ENCODE measurements at places on chromosomes 7 and 10.

DNA sequence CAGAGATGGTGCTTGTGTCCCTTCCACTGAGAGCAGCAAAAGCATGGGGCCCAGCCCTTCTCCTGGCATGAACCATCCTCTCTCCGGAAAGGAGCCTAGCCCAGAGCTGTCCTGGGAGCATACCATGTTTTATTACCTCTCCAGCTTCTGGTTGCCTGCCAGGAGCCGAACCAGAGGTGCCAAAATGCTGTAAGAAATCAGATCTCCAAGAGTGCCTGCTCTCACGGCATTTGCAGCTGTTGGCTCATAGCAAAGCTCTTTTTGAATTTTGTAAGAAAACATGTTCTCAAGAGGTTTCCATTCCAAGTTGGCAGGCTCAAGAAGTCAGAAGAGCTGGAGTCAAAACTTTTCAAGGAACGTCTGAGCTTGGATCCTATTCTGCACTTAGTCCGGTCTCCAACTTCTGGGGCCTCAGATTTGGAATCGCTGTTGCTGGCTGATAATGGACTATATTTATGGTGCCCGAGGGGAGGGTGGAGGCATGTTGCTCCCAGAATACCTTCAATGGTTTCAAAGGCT, 211.7 kb upstream of the MKI67 start:
- no peak for DNase-seq

GRCh38 chr7:37018954-37019353, 294.7 kb upstream of the AOAH start:
- DNase-seq, result no peak

DNA sequence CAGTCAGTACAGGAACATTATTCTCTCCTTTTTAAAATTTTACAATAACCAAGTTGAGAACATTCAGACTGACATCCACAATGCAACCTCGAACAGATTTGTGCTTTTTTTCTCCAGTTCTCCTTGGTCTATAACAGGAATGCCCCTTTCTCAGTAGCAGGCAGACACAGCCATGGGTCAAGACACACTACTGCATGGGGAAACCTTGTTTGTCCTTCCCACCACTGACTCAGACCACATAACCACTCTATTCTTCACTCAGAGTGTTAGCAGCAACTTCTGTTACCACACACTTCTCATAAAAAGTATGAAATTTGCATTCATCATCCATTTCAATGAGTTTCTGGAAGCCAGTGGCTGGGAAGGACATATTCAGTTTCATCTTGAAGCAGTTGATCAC, 421.7 kb downstream of the ADRA2A start:
- DNase-seq, result no peak

DNA sequence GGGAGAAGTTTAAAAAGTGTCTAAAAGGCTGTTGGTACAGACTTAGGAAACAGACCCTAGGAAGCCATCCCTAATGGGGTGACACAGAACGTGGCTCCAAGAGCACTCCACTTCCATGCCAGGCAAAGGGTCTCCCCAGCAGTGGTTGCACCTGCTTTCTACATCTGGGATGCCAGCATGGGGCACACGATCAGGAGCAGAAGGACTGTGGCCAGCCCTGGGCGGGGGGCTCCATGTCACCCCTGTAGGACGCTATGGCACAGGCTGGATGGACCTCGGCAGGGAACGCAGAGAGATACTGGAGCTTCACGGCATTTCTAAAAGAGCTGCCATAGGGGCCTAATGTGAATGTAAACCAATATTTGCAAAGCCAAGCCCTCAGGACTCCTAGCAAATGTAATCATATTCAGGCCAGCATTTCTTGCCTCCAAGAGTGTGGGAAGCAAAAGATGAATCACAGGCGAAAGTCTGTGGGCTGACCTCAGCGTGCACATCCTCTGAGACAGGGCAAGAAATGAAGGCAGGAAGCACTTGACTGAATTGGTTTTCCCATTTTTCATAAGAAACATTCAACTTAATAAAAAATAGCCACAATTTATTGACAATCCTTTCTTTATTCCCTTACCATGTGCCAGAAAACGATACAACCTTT, 93.9 kb downstream of the ATXN7L1 start:
- no peak for DNase-seq

- no peak for DNase-seq
These were observed 282.7 kb upstream of the SEMA3D start for GRCh38 chr7:85469446-85470010.

GRCh38 chr7:22447762-22448161, 52.2 kb downstream of the STEAP1B start:
- DNase-seq, result no peak

DNA sequence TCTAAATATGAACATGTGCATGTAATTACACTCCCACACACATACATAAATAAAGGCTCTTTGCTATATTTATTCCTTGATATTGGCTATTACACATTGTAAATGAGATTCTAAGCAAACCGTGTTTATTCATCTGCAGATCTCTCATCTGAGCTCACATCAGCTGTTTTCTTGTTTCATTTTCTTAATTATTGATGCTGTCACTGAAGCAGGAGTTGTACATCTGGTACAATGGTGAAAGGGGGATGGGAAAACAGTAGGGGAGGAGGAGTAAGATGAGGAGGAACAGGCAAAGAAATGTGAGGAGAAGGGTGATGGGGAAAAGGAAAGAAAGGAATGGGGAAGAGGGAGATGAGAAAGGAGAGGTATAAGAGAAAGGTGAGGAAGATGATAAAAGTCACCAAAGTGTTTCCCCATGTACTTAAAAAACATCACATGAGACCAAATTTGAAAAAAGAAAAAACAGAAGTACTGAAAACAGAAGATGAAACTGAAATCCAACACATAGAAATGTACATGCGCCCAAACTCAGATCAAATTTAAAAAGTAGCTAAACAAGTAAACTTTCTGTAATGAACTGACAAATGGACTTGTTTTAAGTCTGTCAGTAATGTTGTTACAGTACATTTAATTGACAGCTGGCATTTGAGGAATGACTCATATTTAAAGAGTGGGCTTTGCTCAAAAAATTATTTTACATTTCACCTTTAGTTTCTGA, 472.2 kb downstream of the ARL4A start:
- DNase-seq, result no peak

GRCh38 chr7:132135746-132136385, 440.4 kb downstream of the PLXNA4 start:
- no peak for DNase-seq

DNA sequence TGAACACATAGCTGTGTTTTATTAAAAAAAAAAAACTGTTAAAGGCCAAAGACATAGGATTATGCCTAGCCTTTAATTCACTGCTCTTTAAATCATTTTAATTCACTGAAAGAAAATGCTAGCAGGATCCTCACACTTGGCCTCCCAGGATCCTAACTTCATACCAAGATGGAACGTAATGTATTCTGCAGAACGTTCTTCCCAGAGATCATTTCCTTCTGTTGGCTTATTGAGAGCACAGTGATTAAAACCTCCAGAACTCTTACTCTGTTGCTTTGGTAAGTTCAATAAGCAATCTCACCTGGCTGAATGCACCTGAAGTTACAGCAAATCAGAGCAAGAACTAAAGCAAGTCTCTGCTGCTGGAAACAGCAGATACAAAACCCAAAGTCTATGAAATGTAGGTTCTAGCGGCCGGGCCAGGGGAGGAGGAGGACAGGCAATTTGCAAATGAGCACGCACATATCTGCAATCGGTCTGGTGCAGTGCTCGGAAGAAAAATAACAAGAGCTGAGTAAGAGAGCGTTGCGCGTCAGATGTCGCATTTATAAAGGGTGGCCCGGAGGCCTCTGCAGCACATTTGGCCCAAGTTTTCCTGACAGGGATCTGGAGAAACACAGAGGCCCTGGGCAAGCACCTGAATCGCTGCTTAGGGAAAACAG, 193.9 kb downstream of the FAM107B start:
- DNase-seq, result no peak

GRCh38 chr7:129784783-129785684, 167.7 kb downstream of the UBE2H start:
- DNase-seq, result no peak
